ENCODE measurements at places on chromosomes 13 and 19.

DNA sequence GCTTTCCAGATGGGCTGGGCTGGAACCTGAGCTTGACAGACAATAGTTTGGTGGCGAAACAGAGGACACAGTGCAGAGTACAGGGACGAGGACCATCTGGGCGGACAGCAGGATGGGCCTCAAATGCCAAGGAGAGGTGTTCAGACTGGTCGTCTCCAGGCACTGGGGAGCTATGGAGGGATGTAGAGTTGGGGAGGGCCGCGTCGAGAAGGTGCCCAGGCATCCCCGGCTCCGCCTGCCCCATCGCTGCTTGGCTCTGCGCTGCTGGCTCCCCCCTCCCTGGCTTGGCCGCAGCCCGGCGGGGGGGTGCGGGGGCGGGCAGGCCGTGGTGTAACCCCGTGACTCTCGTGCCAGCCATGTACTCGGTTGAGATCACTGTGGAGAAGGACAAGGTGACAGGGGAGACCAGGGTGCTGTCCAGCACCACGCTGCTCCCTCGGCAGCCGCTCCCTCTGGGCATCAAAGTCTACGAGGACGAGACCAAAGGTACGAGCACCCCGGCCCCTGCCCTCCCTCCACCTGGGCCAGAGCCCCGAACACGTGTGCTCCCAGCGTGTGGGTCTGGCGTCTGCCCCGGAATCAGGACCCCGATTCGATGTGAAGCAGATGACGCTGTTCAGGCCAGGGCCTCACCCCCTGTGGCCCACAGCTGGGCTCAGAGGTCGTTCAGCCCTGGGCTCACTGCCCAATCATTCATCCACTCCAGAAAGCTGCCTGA, 10.8 kb upstream of the MISP start:
- DNase-seq, result no peak

GRCh38 chr13:98089246-98089645, 53.6 kb upstream of the FARP1 start:
- DNase-seq, result no peak

DNA sequence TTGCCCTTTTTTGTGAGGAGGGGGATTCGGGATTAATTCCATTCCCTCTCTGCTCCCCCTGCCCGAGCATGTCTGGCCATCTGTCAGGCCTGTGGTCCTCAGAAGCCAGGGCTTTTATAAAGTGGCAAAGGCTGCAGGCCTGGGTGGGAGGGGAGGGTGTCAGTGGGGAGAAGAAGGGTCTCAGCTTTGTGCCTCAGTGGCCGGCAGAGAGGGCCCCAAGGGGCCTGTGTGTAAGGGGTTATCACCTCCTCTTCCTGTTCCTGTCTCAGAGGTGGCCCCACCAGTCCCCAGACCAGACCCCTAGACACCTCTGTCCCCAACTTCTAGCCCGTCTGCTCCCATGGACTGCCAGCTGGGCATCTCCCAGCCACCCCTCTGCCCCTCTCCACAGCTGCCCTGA, 3.4 kb upstream of the NUMBL start:
- no peak for DNase-seq

DNA sequence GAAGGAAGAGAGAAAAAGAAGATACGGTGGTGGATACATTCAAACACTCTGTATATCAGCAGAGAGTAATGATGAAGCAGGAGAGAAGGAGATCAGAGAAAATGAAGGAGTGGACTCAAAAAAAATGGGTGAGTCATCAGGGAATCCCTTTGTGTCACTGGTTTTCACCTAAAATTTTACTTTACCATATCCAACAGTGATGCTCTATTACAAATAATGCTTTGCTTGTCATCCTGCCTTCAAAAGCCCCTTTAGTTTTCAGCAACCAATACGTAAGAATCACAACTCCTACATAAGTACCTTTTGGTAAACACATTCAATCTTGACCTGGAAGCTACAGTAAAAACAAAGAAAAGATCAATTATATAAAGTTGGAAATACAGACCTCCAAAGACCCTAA, 88.8 kb downstream of the ENOX1 start:
- no peak for DNase-seq

DNA sequence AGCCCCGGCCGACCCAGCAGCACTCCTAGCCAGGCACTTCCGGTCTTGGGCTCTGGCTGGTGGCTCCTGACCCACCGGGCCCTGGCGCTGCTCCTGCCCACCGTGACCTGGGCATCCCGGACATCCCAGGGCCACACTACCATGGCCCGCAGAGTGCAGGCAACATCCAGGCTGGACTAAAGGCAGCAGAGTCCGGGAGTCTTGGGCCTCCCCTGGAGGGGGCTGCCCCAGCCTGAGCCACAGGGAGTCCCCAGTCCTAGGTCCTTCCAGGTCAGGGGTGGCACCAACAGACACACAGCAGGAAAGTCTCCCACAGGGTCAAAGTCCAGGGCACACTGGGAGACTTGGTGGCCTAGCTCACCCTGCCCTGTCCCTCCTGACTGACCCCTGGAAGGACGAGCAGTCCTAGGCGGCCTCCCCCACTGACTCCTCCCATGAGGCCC, 10.8 kb downstream of the LSM4 start:
- DNase-seq, result no peak

- no peak for DNase-seq
Observed at GRCh38 chr13:87837522-87837921, 166.4 kb downstream of the SLITRK5 start.

GRCh38 chr19:47411101-47411500, 8.2 kb downstream of the MEIS3 start:
- DNase-seq, result no peak

DNA sequence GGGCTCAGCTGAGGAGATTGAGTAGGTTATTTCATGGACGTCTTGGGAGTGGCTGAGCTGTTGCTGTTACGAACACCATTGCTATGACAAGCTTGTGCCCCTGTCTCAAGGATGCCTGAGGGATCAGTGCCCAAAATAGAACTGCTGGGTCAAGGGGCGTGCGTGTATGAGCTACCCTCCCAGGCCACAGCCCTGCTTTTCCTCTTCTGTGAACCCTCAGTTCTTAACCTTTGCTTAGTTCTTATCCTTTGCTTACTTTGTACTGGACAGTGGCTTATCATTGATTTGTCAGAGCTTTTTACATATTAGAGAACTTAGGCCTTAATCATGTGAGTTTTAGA, 9.0 kb downstream of the ARHGAP45 start:
- DNase-seq, result no peak

DNA sequence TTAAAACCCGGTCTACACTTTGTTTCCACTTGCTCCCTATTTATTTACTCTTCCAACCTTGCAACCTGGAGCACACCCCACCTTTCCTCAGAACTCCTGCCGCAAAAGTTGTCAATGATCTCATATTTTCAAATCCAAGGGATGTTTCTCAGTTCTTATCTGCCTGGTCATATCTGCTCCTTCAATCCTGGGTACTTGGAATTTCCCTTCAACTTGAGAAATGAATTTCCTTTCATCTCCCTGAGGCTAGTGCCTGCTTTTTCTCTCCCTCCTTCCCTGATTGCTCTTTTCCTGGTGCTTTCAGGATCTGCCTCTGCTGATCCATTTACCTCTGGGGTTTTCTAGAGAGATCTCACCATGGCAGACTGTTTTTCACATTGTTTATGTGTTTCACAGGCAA, 154.8 kb upstream of the IRS2 start:
- DNase-seq, result no peak

- no peak for DNase-seq
Observed at GRCh38 chr13:28526876-28527275, 31.9 kb upstream of the FLT1 start.

GRCh38 chr19:4061178-4061682, 5.5 kb downstream of the ZBTB7A start:
- no peak for DNase-seq

DNA sequence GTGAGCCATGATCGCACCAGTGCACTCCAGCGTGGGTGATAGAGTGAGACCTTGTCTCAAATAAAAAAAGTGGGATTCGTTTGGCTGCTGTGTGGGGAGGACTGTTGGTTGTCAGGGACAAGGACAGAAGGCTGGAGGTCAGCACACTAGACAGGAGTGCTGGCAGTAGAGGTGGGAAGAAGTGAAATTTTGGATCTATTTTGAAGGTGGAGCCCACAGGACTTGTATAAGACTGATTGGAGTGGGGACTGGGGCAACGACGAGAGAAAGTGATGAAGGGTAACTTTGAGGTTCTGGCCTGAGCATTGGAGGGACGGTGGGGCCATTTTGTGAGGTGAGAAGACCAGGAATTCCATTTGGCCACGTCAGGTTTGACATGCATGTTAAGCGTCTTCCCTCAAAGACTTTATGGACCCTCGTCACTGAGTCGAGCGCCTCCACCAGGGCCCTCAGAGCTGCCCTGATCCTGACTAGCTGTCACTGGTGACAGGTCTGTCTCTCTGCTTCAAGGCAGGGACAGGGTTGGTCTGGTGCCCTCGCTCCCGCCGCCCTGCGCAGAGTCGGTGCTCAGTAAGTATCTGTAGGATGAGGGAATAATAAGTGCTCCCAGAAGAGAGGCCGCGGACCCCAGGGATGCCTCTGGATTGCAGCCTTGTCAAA, 673 bp downstream of the CTU1 start:
- DNase-seq, result peak; percentile 8

DNA sequence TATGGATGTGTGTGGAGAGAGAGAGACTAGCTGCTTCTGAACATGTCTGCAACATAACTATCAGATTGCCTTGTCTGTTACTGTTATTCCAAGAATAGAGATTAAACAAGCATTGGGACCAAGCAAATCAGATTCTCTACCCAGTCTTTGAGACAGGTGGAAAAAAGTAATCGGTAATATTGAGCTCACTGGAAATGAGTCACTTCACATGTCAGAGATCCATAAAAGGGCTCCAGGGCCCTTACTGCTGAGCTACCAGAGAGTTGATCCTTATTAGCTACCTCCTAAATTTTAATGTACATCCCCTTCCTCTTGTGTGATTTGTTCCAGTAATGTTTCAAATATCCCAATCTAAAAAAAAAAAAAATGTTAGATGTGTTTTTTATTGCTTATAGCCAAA, 2118.0 kb downstream of the PCDH9 start:
- DNase-seq, result no peak

DNA sequence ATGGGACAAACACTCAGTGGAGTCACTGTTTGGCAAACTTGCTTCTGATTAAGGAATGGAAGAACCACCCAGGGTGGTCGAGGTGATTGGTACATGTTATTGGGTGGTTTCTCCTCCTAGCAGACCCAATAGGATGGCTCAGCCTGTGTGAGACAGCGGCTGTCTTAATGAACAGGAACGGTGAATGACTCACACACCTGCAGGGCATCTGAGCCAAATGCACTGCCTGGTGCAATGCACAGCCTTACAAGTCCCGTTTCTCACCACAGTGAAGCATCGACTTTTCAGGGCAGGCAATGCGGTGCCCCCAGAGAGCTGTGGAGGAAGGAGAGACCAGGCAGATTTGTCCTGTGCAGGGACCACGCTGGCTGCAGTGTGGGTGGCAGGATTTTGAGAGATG, 238.5 kb downstream of the FGF9 start:
- DNase-seq, result no peak

DNA sequence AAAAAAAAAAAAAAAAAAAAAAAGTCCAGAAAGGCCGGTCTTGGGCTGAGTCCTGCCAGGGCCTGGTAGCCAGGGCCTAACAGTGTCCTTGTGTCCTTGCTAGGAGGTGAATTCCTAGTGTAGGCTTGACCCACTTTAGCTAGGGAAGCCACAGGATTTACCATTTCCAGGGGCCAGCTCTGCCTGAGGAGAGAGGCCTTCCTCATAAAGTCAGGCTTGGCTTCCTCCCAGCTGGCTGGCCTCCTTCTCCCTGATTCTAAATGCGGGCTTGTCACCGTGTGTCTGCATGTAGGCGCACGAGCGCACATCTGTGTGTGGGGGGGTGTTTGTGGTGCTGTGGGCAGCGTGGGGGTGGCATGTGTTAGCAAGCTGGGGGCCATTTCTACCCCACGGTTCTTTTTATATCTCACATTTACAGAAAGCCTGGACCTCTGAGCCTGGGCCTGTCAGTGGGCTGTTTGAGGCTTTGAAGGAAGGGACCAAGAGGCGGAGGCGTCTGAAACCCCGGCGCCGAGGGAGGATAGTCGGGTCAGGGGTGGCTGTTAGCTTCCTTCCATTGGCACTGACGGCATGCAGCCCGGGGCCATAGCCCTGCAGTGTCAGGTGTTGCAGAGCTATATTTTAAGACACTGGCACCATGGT, 31.7 kb downstream of the IER2 start:
- DNase-seq, result no peak

DNA sequence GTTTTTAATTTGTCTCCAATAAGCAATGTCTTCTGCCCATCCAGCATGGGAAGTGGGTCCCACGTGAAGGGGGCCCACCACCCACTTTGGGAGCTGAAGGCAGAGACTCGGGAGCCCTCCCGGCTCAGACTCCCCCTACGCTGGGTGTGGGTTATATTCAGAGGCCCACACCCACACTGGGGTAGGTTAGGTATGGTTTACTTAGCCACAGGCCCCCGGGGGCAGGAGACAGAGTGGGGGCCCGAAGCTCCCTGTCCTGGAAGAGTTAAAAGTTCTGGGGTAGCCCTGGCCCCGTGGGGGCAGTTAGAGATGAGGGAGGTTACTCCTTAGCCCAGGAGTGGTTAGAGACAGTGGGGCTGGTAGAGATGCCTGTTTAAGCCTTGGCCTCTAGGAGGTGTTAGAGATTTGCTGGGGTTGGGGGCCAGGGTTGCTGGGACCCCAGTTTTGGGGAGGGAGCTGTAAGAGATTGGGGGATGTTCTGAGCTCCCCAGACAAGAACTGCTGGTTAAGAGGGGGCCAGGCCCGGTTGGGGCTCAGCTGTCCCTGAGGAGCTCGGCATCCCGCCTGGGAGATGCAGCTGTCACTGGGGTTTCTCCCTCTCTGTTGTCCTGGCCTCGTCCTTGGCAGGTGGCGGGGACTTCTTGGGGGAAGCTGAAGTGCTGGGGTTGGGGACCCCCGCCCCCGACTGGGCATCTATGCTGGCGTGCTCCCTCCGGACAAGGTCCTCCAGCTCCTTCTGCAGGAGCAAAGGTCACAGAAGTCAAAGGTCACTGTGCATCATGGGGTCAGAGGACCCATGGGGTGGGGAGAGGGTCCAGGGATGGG, 712 bp upstream of the RINL start:
- DNase-seq, result no peak

GRCh38 chr13:71290963-71291841, 575.8 kb downstream of the DACH1 start:
- DNase-seq, result peak; percentile 66

DNA sequence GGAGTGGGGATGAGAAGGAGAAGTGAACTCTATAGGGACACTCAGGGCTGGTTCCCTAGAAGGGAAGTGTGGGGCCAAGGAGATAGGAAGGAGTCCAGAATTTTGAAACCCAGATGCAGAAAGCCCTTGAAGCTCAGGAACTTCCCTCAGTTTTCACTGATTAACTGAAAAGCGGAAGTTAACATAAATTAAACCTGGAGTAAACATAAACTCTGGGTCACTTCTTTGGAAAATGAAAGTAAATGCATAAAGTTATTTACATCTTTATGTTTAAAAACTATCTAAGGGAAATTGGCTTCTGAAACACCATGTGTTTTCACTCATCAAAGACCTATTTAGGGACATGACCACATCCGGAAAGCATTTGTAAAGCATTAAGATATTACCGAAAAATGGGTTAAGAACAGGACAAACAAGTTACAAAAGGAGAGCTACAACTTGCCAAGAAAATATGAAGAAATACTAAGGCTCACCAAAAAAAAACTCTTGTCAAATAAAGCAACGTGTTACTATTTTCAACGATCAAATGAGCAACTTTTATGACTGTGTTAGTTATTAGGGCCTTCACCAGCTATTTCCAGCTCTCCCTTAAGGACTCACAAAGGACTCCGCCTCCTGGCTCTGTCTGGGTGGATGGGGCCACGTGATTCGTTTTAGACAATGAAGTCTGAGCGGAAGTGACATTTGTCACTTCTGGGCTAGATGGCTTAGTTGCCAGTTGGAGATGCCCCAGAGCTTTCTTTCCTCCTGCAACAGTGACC, 439.1 kb upstream of the ZNF507 start:
- DNase-seq, result no peak

- DNase-seq, result no peak
Observed at GRCh38 chr13:79496188-79496587, 15.2 kb downstream of the NDFIP2 start.
